CD4-positive, alpha-beta T cell treated with Interleukin-21 for 1 hour (primary cell): ENCODE measurements at places on chromosomes 7 and 10.

GRCh38 chr10:100811261-100811660, 65.9 kb downstream of the PAX2 start:
- no peak for DNase-seq

DNA sequence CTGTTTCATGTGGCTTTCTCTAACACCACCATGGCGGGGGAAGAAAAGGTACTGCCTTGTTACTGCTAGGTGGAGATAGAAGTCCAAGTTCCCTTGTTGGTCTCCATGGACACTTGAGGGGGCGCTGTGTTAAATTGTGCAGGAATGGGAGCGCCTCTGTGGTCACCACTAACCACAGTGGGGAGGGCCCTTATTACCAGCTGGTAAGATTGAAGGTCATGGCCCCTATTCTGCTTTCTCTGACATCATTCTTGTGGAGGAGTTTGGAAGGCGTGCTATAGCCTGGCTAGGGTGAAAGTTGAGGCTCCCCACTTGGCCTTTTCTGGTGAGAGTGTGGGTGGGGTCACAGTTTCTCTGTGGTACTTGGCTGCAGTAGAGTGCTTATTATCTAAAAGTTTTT, 14.9 kb upstream of the MXI1 start:
- DNase-seq, result peak; percentile 16

- no peak for DNase-seq
Observed at GRCh38 chr7:135207406-135208101, 3.8 kb downstream of the WDR91 start.

- DNase-seq, result no peak
Observed at GRCh38 chr7:27172315-27172774, 1.8 kb downstream of the HOXA10 start.

GRCh38 chr7:4683884-4684565, 1.9 kb downstream of the FOXK1 start:
- DNase-seq, result peak; percentile 66

DNA sequence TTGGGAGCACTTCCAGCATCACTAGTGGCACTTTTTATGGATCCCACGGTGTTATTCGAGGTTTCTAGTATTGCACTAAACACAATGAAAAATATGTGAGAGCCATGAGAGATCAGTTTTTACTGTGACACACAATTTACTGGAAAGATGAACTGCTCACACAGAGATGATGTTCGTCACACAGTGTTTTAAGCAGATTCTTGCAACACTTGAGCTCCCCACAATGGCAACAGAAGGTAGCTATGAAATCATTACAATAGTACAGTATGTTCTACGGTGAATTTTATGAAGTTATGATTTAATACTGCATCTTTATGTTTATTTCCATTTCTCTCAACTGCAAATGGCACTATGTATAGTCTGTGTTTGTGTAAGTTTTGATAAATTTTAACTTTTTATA, 27.4 kb upstream of the ENTPD1 start:
- DNase-seq, result no peak
